Stimulated activated CD8-positive, alpha-beta memory T cell treated with anti-CD3 and anti-CD28 coated beads, Interleukin-7, amount 100 ng/mL, for 48 hours (primary cell): ENCODE measurements at places on chromosomes 4 and X.

GRCh38 chr4:162586266-162586665 lies 422.5 kb upstream of the FSTL5 start:
- DNase-seq, result no peak

DNA sequence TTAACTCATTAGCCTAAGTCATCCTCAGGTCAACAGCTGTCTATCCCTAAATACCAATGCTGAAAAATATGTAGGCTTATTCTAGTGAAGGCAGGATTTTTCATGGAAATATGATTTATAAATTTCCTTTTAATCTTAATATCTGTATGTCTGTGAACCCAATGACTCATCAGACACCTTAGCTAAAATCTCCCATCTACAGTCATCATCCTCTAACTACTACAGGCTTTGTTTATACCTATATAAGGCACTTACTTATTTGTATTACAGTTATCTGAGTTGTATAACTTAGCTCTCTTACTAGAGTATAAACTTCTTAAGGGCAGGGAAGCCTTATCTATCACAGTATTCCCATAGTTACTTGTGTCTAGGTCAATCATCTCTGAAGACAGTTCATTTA lies 24.2 kb downstream of the AMMECR1 start:
- no peak for DNase-seq

- DNase-seq, result no peak
These were observed 486.6 kb downstream of the FAT4 start for GRCh38 chr4:125801373-125801772.

GRCh38 chr4:108203377-108203776 lies 34.6 kb upstream of the LEF1 start:
- DNase-seq, result no peak

GRCh38 chr4:176238157-176238610 lies 30.8 kb downstream of the ASB5 start:
- DNase-seq, result no peak

DNA sequence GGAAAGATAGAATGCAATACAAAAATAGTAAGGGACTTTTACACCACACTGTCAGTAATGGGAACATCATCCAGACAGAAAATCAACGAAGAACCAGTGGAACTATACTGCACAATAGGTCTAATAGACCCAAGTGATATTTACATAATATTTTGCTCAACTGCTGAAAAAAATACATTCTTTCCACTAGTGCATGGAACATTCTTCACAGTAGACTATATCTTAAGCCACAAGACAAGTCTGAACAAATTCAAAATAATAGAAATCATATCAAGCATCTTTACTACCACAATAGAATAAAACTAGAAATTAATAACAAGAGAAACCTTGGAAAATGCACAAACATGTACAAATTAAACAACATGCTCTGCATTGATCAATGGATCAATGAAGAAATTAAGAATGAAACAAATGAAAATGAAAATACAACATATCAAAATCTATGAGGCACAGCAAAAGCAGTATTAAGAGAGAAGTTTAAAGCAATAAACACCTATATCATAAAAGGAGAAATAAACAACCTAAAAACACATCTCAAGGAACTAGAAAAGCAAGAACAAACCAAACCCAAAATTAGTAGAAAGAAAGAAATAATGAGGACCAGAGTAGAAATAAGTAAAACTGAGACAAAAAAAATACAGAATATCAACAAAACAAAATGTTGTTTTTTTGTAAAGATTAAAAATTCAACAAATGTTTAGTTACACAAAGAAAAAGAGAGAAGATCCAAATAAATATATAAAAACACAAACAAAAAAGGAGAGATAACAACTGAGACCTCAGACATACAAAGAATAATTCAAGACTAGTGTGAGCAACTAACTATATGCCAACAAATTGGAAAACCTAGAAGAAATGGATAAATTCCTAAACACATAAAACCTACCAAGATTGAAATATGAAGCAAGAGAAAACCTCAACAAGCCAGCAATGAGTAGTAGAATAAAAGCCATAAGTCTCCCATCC lies 51.5 kb upstream of the ANTXR2 start:
- DNase-seq, result no peak

GRCh38 chr4:147201016-147201415 lies 255.4 kb upstream of the TTC29 start:
- no peak for DNase-seq

- no peak for DNase-seq
These were observed 1021.1 kb downstream of the STIM2 start for GRCh38 chr4:27881705-27882104.

DNA sequence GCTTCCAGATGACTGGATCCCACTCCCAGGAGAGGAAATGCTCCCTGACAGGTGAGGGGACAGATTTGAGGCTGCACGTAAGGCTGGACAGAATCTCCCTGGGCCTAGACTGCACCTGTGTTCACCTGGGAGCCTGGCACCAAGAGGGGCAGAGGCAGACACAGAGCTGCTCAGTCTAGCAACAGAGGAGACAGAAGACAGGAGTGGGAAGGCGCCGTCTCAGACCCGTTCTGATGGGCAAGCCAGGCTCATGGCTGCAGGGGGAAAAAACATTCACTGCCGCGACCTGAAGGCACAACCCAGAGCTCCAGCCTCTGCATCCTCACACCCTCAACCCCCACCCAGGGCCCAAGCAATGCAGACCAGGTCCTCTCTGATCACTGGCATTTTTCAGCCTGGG lies 16.8 kb downstream of the BCAP31 start:
- no peak for DNase-seq

DNA sequence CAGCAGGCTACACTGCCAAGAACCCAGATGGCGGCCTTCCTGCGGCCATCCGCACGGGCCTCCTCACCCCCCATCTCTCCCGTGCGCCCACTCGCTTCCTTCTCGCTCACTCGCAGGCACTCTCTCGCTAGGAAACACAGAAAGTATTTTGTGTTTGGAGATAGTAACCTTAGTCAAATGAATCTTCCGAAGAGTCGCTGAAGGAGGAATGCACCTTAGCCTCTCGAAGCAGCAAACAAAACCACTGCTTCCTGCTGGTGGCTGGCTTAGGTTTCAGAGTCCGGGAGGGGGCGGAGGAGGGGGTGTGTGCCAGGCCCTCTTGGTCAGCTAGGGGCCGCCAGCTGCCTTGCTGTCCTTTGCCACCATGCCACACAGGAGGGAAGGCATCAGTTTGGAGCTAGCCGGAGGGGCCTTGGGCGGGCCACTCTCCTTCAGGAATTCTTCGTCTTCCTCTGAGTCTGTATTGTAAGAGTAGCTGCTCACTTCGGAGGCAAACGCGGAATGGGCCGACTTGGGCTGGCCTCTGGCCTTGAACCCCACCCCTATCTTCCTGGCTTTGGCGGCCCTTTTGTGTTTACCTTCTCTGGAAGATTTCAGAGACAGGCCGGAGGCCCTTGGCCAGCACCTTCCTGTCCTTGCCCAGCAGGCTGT lies 73.2 kb upstream of the UCP1 start:
- DNase-seq, result no peak

DNA sequence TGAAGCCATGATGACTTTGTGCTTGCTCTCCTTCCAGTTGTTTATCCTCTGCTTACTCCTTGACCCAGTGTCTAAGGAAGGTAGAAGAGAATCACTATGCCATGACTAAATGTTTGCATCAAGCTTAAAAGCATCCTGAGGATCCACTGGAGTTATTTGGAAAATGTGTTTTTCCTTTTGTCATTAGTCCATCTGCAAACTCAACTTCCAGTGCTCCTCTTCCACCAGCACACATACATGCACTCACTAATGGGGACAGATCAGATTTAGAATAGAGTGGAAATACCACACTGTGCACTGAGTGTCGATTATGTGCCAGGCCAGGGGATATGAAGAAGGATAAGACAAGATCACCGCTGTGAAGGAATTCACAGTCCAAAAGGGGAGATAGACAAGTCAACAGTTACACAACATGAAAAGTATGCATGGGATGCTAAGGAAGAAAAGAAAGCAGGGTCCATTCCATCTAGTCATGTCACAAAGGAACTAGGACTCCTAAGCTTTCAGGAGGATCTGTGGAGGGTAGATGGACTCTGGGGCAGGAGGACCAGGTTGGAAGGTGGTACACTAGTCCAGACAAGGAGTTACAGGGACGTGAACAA lies 1.9 kb downstream of the OCIAD2 start:
- DNase-seq, result no peak

GRCh38 chr4:13218326-13218958 lies 265.7 kb downstream of the RAB28 start:
- no peak for DNase-seq

- no peak for DNase-seq
These were observed 50.9 kb downstream of the PKD2 start for GRCh38 chr4:88058295-88058694.

DNA sequence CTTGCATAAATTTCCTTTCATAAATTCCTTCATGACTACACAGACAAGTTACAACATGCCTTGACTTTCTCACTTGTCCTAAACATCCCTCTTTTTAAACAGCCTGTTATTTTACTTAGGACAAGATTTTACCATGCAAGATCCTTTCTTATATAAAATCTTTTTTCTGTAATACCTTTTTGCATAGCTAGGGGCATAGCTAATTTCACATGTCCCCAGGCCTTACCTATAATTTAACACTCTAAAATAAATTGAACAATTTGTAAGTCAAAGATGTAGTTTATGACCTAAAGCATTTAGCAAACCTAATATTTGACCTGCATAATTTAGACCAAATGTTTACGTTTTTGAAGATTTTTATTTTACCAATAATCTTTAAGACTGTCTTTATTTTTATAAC lies 396.3 kb upstream of the FSTL5 start:
- DNase-seq, result no peak

GRCh38 chr4:37641886-37642849 lies 44.0 kb downstream of the RELL1 start:
- no peak for DNase-seq

DNA sequence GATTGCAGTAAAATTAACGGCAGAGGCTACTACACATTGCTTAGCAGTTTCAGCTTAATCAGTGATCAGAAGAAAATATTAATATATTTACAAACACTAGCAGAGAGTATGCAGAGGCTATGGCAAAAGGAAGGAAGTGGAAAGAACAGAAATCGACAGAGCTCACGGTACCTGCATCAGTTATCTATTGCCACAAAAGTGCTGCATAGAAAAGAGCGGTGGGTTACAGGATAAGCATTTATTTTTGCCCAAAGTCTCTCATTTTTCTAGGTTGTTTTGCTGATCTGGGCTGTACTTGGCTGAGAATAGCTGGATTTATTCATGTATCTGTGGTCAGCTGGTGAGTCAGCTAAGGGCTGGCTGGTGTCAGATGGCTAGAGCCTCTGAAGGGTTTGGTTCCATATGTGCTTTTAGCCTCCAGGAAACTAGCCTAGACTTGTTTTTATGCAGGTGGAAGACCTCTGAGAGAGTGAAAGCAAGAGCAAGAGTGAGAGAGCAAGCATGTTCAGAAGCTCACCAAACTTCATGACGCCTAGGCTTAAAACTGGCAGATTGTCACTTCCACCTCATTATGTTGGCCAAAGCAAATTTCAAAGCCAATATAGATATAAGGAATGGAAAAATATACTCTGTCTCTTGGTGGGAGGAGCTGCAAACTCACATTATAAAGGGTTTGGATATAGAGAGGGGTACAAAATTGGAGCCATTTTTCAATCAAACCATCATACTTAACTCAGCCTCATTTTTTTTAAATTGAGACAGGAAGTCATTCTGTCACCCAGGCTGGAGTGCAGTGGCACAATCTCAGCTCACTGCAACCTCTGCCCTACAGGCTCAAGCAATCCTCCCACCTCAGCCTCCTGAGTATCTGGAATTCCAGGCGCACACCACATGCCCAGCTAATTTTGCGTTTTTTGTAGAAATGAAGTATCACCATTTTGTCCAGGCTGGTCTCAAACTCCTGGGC lies 153.2 kb upstream of the RPL34 start:
- peak; percentile 11 for DNase-seq

DNA sequence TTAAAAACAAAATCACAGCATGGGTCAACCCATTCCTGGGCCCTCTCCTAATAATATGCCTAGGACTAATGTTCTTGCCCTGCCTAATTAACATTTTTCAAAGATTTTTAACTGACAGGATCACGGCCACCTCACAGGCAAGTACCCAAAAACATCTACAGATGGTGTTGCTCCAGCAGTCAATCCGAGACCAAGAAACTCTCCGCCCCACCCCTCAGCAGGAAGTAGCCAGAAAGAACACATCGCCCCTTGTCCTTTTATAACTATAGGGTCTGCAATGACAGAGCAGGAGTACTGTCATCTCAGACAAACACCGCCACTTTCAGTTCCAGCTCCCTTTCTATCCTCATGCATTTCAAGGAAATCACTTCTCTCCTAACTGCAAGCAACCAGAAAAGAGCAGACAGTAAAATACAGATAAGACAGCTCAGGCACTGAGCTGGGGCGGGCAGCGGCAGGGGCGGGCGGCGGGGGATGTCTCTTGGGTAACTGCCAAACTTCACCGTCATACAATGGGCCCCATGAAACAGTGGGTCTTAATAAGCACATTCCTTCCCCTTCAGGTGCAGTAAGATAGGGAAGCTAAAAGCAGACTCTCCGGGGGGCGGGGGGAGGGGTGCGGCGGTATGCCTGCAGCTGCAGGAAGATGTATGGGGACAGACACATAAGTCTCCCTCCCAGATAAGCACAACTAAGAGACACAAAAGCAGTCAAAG lies 67.4 kb downstream of the ZNF182 start:
- DNase-seq, result no peak
